Endothelial cell (in vitro differentiated cells): ENCODE measurements at places on chromosomes 1 and 21. TPM values are rescaled to one million over a fixed set of nuclear protein-coding genes. Genes with fewer than 3 reads are reported as not detected.

- peaks cover 2% of the 10 kb centered on the region for H3K4me1 ChIP-seq
- H3K4me3 ChIP-seq, result peak within 1 kb of the TSS; percentile 82
- H3K27ac ChIP-seq, result no peak within 1 kb of the TSS
- no peaks in the 10 kb centered on the region for H3K36me3 ChIP-seq
Observed at GRCh38 chr1:166166698-166167571, at the start of gene FAM78B. FAM78B (minus strand) TSS chr1:166167001; CDS start chr1:166166248, 753 bp downstream.

DNA sequence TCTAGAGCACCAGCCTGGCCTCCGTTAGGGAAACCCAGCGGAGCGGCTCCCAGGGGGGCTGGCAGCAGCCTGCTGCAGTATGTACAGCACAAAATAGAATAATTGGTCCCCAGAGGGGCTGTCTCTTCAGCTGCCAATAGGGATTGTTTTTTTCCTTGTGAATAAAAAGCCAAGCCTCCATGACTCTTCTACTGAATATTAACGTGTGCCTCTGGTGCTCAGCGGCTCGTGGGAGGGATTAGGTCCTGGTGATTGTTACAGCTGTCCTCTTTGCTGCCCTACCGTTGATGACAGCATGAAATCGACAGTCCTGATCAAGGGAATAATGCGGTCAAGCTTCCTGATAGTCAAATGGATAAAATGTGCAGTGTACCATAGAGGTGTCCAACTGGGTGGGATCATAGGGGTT, 190.7 kb upstream of the RUNX1 start:
- H3K27me3 ChIP-seq, result no peaks in the 10 kb centered on the region
- DNase-seq, result no peak
- peaks cover 5% of the 10 kb centered on the region for H3K36me3 ChIP-seq
- no peak overlapping the region for H3K4me3 ChIP-seq

DNA sequence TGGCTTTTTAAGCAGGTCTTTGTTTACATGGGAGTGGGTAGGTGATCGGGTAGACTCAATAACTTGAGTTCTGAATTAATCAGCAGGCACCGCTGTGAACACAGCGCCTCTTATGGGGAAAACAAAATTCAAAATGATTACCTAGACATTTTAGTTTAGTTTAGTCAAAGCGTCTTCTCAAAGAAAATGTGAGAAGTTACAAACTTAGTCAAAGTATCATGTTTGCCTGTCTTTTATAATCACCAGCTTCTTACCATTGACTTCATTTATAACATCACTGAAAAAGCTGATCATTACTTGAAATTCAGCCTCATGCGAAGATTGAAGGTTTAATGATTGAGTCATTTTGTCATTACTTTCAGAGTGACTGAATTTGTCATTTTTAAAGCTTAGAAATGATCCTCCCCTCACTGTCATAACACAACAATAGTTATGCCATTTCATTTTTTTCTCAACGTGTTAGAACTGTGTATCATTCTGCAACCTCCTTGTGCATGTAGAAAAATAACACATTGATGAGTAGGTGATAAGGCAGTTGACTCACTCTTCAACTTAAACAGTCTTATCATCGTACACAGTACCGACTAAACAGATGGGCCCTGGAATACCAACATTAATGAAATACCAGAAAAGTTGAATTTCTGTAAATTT, 188.5 kb downstream of the NFIA start:
- H3K27ac ChIP-seq, result no peak overlapping the region
- no peak overlapping the region for H3K4me3 ChIP-seq
- H3K4me1 ChIP-seq, result peaks cover 31% of the 10 kb centered on the region
- H3K27me3 ChIP-seq, result peaks cover 1% of the 10 kb centered on the region
- no peaks in the 10 kb centered on the region for H3K36me3 ChIP-seq
- no peak for DNase-seq

DNA sequence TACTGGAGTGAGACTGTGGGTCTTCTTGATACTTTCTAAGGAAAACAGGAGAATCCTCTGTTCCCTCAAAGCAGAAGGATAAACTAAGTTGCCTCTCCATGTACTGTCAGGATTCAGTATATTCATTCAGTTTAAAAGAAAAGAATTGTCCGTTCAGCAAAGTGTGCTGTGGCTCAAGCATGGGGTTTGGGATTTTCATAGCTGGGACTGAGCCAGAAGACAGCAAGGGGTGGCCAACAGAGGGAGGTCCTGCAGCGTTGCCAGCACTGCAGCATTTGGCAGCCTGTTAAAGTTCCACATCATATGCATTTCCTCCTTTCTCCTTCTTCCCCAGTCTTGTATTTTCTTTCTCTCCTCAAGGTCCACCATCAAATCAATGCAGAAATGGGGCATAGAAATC, 75.1 kb downstream of the DTL start:
- no peak overlapping the region for H3K4me3 ChIP-seq
- H3K27ac ChIP-seq, result no peak overlapping the region
- no peaks in the 10 kb centered on the region for H3K36me3 ChIP-seq
- no peak for DNase-seq
- H3K4me1 ChIP-seq, result peaks cover 4% of the 10 kb centered on the region

DNA sequence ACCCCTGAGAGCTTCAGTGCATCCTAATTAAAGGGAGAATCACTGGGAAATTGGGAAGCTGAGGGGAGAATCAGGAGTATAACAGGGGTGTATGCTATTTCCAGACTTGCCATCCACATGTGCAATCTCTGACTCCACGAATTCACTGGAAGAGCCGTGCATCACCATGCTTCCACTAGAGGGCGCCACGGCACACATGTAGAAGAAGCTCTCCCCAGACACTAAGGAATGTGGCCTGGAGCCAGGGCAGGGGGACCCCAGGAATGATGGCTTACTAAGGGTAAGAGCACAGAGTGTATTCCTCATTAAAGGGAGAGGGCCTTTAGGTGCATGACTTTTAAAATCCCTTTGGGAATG, 81.5 kb downstream of the ABCA4 start:
- DNase-seq, result peak; percentile 80
- H3K4me3 ChIP-seq, result peak overlapping the region; percentile 14
- H3K27me3 ChIP-seq, result peaks cover 4% of the 10 kb centered on the region
- peaks cover 52% of the 10 kb centered on the region for H3K36me3 ChIP-seq
- peaks cover 72% of the 10 kb centered on the region for H3K4me1 ChIP-seq

The PRCC gene
- 91.9 TPM for total RNA-seq

The NECTIN4 gene
- 0.13 TPM for total RNA-seq
